ENCODE measurements at places on chromosomes 4 and X.

DNA sequence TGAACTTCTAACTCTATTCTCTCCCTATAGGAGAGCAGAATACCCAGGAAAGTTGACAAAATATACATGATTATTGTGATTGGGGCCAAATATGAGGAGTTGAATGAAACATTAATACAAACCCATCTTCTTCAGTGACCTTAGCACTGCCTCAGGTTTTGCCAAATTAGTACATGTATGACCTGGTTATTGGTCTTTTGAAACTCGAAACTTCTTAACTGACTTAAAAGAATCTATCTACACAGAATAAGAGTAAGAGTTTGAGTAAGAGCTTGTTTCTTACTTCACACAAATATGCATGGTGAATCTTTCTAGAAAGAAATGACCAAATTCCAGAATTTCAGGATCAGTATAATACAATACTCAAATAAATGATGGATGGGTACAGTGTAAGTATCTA, 213.0 kb upstream of the GK2 start:
- DNase-seq: no peak

GRCh38 chr4:78298618-78299017, 241.5 kb downstream of the FRAS1 start:
- DNase-seq: no peak

DNA sequence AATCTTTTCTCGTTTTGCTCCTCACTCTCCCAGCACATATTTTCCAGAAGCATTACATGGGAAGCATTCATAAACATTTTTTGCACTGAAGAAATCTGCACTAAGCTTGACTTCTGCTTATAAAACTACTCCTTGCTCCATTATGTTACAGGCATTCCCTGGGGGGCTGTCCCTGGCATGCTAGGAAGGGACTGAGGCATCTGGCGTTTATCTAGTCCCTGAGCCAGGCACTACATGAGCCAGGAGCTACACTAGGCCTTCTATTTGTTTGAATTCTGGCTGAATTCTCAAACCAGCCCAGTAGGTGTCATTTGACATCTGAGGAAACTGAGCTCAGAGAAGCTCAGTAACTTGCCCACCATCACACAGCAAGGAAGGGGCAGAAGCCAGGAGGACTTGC, 43.3 kb downstream of the NHSL2 start:
- no peak for DNase-seq

GRCh38 chr4:77581724-77582123, 23.9 kb upstream of the CXCL13 start:
- DNase-seq: no peak

DNA sequence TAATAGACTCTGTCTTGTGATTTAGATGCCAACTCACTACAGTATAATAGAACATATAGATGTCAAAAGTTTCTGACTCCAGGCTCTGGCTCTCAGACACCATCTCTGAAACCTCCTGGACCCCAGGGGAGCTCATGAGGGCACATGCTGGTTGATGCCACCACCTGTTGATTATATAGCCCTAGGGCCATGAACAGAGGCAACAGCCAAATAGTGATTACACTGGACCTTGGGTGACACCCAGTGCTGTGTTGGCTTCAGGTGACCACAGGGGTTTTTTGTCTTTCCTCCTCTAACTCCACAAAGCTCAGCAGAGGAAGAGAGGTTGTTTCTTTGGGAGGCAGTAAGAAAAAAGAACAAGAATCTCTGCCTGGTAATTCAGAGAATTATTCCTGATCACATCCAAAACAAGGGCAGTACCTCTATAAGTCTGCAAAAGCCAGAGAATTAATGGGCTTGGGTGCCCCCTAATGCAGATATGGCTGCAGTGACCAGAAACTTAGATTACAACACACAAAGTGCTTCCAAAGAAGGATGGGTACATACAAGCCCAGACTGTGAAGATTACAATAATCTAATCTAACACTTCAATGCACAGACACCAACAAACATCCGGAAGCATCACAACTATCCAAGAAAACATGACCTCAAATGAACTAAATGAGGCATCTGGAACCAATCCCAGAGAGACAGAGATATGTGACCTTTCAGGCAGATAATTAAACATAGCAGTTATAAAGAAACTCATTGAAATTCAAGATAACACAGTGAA, 1920.6 kb downstream of the ARAP2 start:
- no peak for DNase-seq

DNA sequence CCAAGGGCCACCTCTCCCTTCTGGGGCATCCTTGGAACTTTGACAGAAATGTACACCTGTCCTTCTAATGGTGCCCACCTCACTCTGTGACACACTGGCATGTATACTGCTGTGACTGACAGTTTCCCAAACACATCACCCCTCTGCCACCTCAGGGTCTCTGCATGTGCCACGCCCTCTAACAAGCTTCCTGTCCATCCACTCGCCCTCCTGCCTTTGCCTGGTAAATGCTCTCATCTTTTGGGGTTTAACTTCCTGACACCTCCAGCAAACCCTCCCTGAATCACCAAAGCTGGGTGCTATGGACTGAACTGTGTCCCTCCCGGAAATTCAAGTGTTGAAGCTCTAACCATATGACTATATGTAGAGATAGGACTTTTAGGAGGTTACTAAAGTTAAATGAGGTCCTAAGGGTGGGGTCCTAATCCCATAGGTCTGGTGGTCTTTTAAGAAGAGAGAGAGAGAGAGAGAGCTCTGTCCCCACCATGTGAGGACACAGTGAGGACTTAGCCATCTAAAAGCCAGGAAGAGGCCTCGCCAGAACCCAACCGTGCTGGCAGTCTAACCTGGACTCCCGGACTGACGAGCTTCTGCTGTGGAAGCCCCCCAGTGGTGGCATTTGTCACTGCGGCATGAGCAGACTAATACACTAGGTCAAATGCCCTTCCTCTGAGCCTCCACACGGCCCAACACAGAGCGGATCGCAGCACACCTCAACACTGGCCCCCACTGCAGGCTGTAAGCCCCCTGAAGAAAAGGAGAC, 95.6 kb downstream of the AFAP1 start:
- no peak for DNase-seq

GRCh38 chr4:174490451-174490961, 31.8 kb downstream of the HPGD start:
- no peak for DNase-seq

GRCh38 chr4:158018221-158018830, 154.5 kb downstream of the GASK1B start:
- no peak for DNase-seq

DNA sequence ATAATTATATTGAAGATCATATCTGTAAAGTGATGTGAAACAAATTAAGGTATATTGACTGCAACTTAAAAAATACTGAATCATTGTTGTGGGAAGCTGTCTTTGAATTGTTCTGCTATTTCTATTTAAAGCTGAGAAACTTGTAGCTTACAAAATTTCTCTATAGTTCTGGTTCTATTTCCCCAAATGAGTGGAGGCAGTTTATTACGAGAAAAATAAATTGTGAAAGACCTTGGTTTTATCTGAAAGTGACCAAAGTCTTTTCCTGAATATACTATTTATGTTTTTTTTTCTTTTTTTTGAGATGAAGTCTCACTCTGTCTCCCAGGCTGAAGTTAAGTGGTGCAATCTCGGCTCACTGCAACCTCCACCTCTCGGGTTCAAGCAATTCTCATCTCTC, 165.4 kb downstream of the SH3BGRL start:
- DNase-seq: no peak

DNA sequence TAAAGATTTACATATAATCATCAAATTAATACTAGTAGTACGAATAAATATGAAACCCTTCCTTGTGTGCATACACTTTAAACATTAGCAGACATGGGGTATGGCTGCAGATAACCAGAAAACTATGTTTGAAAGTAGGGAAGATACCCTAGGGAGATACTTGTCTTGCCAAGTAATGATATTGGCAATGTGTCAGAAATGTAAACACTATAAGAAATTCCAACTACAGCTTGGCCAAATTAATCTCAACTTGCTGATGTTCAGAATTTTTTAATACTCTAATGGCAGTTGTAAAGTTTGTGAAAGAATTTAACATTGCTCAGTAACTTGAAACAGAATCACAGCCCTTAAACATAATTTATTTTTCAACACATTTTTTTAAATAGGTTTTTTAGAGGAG, 27.4 kb upstream of the HPGD start:
- no peak for DNase-seq

GRCh38 chrX:23631136-23631535, 36.2 kb upstream of the PRDX4 start:
- no peak for DNase-seq

- no peak for DNase-seq
These were observed 46.0 kb downstream of the HADH start for GRCh38 chr4:108035691-108036090.

DNA sequence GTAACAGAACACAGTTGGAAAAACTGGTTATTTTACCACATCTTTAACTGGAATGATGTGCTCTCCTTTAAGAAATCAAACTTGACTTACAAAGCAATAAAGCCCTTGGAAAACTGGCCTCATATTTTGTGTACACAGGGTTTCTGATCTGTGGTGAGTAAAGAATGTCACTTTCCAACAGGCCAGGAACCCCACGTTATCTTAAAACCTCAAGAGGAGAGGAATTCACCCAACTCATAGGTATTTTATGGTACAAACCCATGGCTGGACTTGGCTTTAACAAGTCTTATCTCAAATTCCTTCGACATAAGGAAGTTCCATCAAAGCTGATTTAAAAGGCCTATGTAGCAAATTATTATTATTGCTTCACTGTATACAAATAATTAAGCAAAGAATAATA, 1735.1 kb downstream of the PCDH7 start:
- no peak for DNase-seq

- no peak for DNase-seq
These were observed 252.5 kb downstream of the DTHD1 start for GRCh38 chr4:36533944-36534343.

DNA sequence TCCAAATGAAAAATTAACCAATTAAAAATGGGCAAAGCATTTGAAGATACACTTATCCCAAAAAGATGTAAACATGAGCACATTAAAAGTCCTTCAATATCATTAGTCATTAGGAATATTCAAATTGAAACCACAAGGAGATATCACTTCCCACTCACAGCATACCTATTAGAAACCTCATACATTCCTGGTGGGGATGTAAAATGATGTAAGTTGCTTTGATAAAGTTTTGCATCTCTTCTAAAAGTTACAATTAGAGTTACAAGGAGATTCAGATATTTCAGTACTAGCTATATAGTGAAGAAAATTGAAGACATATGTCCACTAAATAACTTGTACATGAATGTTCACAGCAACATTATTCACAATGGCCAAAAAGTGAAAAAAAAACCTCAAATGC, 1109.3 kb upstream of the LCORL start:
- DNase-seq: no peak

- peak; percentile 29 for DNase-seq
These were observed at the start of the genes CSAG1 and MAGEA12 for GRCh38 chrX:152733261-152733975. Gene CSAG1, minus strand, starts transcription at chrX:152733721. Its CDS starts 1,261 bp downstream, at chrX:152732460. Gene MAGEA12, plus strand, starts transcription at chrX:152733757. Its CDS starts 2,405 bp downstream, at chrX:152736162.

- DNase-seq: no peak
These were observed 2.3 kb downstream of the MPP1 start for GRCh38 chrX:154802947-154803346.

DNA sequence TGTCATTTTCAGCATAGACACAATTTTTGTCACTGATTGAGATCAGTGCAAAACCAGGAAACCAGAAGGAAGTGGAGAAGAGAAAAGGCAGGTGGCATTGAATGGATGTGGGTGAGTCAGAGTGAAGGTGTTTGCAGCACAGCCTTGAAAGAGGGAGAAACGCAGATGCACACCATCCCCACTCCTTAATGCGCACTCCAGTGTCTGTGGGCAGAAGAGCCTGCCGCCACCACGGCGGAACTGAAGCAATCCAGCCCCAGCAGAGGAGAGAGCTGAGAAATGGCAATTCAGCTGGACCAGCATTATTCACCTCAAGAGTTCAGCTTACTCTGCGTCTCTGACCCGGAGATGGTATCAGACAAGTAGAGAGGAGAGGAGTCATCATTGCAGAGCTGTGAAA, 393.1 kb upstream of the FRG1 start:
- no peak for DNase-seq

DNA sequence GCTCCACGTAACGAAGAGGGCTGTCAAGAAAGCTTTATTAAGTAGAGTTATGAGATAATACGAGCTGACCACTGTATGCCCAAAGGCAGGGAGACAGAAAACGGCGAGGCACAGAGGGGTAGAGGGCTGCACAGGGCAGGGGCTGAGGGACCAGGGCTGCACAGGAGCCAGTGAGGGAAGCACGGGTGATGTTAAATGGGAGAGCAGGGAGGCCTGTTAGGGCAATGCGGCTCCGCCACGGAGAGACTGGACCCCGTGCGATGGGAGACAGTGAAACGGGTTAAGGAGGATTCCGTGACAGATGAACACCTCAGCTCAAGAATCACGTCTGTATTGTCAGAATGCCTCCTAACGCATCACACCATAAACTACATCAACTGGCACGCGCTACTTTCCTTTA, 25.1 kb downstream of the FAT1 start:
- no peak for DNase-seq

- DNase-seq: no peak
These were observed 241.1 kb downstream of the SPATA18 start for GRCh38 chr4:52292245-52292644.

- DNase-seq: no peak
These were observed 950.1 kb downstream of the FAT4 start for GRCh38 chr4:126264839-126265238.

DNA sequence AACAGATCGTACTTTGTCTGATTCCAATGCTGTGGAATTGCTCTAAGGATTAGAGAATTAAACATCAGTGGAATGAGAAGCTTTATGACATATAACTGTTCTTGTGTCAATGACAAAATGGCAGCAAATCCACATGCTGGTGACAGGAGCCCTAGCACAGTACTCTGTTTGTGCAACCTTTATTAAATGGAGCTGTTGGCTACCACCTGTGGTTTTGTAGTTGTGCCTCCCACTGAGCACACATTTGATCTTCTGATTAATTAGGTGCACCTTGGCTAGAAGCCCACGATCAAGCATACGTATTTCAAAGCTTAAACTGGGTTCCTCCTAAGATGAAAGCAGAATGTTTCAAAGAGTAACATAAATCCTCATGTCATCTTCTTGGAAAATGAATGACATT, 394.0 kb upstream of the IGFBP7 start:
- DNase-seq: no peak

DNA sequence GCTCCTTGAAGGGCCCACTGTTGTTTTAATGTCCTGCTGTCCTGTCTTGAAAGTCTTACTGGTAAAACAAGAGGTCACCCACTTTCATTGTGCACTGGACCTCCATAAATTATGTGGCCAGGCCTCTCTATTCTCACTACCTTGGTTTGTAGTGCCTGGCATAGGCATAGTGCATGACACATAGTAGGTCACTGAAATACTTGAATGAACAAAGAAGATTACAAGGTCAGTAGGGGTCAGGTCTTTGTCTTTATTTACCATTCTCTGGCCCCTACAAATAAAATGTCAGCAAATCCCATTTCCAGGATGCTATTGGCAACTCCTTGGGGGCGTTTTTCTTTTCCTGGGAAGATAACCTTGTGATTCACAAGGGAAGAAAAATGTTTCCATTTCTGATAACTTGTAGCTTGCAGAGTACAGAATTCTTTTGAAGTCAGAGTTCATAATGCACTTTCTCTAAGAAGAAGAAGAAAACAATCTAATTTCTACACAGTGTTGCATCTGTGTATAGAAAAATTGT, 1.4 kb downstream of the PGM2 start:
- DNase-seq: no peak

- DNase-seq: no peak
These were observed 368.9 kb upstream of the CTSO start for GRCh38 chr4:156322592-156322991.

- DNase-seq: no peak
These were observed 804 bp downstream of the OSTC start for GRCh38 chr4:108651014-108651791.
